Activated T-cell treated with anti-CD3 and anti-CD28 coated beads for 1 hour (primary cell): ENCODE measurements at places on chromosomes 5 and 9.

GRCh38 chr5:34740389-34740806, 84.3 kb downstream of the RAI14 start:
- no peak for DNase-seq

DNA sequence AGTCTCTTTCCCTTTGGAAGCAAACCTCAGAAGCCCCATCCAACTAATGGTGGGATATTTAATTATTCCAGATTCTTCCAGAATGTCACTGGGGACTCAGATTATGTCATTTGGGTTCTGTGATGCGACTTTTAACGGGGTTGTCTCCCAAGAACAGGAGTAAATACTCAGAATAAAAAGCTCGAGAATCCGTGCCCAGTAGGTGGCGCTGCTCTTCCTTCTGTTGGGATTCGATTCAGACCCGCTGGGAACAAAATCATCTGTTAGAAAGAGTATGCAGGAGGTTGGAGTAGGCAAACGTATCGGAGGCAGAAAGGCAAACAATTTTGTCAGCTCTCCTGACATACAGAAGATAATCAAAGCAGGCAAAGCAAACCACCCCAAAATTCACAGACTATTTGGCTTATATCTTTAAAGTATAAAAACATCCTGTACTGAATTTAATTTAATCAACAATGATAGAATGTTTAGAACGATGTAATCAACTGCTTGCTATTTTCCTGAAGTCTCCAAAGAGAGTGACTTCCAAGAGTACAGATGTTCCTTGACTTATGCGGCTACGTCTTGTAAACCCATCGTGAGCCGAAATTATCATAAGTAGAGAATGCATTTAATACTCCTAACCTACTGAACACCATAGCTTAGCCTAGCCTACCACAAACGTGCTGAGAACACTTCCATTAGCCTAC, 169.8 kb upstream of the RAI14 start:
- DNase-seq, result peak; percentile 65

- no peak for DNase-seq
Observed at GRCh38 chr9:82152181-82152580, 163.6 kb downstream of the SPATA31D1 start.

GRCh38 chr5:141363952-141364660, at the start of gene PCDHGA5:
PCDHGA5 (plus strand) TSS chr5:141364162; CDS start chr5:141364331, 169 bp downstream.
- no peak for DNase-seq

GRCh38 chr5:133373121-133373870, 239.0 kb downstream of the FSTL4 start:
- no peak for DNase-seq

GRCh38 chr9:104313396-104314110, 190.5 kb upstream of the OR13F1 start:
- no peak for DNase-seq

GRCh38 chr5:31847354-31847753, 208.4 kb downstream of the PDZD2 start:
- no peak for DNase-seq

- no peak for DNase-seq
Observed at GRCh38 chr9:72814083-72814597, 138.7 kb downstream of the ALDH1A1 start.

DNA sequence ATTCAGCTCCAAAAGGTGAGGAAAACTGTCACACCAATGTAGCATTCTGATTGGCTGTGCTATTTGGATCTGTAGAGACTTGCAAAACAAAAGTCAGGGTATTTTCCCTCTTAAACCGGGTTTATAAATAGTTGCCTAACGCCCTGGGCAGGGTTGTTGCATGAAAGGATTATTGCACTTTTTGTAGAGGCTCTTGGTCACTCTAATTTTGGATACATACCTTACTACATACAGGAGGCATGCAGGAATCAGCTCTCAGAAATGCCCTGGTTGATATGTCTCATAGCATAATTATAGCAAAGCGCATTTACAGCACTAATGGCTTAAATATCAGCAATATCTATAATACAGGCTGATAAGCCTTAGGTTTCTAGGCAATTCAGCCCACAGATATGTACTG, 200.0 kb upstream of the GDNF start:
- no peak for DNase-seq

DNA sequence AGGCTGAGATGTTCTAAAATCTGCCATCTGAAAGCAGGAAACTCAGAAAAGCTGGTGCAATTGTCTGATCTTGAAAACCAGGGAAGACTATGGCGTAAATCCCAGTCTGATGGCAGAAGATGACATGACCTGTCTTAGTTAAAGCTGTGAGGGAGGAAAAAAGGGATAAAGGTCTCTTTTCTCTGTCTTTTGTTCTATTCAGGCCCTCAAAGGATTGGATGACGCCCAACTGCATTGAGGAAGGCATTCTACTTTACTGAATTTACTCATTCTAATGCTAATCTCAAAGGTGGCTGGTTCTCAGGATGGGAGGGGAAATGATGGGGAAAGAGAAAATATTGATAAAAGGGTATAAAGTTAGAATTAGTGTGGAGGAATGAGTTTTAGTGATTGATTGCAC, 312.8 kb upstream of the CTNND2 start:
- no peak for DNase-seq

GRCh38 chr5:67182301-67182790, 14.3 kb downstream of the CD180 start:
- no peak for DNase-seq

GRCh38 chr5:180007582-180007981, 64.0 kb downstream of the RNF130 start:
- DNase-seq, result no peak

GRCh38 chr5:80989883-80990282, 29.7 kb downstream of the RASGRF2 start:
- no peak for DNase-seq

DNA sequence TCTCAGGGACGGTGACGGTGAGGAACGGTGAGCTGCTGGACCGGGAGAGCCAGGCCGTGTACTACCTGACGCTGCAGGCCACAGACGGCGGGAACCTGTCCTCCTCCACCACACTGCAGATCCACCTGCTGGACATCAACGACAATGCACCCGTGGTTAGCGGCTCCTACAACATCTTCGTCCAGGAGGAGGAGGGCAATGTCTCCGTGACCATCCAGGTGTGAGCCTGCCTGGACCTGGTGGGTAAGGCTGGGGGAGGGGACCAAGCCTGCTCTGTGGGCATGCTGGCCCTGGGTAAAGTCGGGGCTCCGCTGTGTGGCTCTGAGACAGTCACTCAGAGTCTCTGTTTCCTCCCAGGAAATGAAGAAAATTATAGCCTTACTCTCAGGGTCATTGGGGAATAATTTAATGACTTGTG, 29.3 kb downstream of the CDHR2 start:
- peak; percentile 16 for DNase-seq

DNA sequence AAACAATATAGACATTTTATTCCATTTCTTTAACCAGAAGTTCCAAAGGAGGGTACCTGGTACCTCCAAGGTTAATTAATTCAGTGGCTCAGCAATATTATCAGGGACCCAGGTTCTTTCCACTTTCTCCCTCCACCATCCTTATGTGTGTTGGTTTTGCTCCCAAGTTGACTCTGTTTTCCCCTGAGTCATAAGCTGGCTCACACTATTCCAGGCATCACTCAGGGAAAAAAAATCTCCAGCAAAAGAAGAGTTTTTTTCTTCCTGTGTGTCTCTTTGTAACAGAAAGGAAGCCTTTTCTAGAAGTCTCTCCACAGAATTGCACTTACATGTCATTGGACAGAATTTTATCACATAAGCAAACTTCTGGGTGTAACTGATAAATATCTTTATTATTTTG, 31.2 kb upstream of the GALNT10 start:
- no peak for DNase-seq

GRCh38 chr5:180771839-180772238, 30.8 kb downstream of the MGAT1 start:
- DNase-seq, result no peak
